ENCODE measurements at places on chromosomes 3 and 15.

GRCh38 chr15:69540622-69541021 is 88.0 kb downstream of the RPLP1 start:
- DNase-seq = no peak

DNA sequence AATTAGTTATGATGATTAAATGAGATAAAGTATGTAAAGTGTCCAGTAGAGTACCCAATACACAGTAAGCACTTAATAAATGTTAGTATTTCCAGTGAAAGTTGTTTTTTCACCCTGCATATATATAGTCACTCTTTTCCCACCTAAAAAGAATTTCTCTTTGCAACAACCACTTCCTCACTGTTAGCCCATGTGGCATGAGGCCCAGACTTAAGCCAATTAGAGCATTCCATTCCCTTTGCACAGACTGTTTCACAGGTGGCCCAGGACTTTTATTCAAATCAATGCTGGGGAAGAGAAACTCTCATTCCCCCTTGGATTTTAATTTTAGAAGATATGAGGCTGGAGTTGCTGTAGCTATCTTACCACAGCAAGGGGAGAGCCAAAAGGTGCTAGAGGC is 3.7 kb downstream of the IFT80 start:
- no peak for DNase-seq

- DNase-seq = no peak
These were observed 84.8 kb upstream of the IQSEC1 start for GRCh38 chr3:13157986-13158385.

DNA sequence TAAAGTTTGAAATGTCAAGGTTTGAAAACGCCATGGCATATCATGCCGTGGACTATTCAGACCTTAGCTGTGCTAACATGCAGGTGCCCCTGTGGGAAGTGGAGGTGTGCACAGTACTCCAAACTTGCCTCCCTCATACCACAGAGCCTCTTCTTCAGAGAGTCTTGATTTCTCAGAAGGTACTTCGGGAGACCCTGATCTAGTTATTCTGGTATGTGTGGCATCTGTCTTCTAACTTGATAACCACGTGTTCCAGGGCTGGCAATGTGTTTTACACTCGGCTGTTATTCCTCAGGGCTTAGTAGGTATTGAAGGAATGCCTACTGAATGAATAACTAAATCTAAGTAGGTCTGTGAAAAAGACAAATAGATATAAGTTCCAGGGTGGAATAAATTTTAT is 309.9 kb downstream of the CLSTN2 start:
- no peak for DNase-seq

GRCh38 chr3:120169407-120169806 is 75.2 kb upstream of the GSK3B start:
- DNase-seq = no peak

DNA sequence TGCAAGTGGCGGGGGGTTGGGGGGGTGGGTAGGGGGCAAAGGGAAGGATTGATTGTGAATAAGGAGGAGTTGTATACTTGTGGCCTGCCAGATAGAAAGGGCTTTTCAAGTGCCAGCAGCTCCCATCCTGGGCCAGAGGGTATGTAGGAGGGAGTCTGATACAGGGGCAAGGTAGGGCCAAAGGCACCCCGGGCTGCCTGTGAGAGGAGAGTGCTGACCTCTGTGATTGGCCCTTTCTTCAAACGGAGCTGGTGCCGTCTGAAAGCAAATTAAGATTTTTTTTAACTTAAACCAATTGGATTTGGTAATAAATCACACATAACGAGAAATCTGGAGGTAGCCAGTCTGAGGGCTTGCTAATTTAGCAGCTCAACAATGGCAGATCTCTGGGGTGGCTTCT is 229.9 kb downstream of the THSD4 start:
- DNase-seq = no peak

DNA sequence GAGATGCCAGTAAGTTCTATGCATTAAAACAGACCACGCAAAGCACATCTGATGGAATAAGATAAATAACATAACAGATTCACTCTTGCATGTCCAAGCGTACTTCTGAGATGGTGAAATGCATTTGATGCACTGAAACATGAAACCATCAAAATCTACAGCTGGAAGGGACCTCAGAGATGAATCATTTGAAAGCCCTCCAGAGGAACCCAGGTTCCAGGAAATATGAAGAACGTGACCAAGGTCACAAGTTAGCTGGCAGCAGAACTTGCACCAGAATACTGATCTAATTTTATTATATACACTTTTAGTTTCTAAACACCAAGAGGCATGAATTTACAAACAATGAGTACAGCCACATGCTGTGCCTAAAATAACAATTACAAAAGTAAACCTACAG is 957.1 kb downstream of the FHIT start:
- no peak for DNase-seq
